ENCODE measurements at places on chromosomes 7 and 10. TPM values are rescaled to one million over a fixed set of nuclear protein-coding genes. Genes with fewer than 3 reads are reported as not detected.

The RTKN2 gene
- 1.00 TPM for total RNA-seq

The EVX1 gene
- under 0.01 TPM for total RNA-seq

The FLNC gene
- total RNA-seq, result 99.0 TPM

The PRLHR gene
- not detected for total RNA-seq

The CALML5 gene
- not detected for total RNA-seq

The EFCAB10 gene
- not detected for total RNA-seq

The EBLN1 gene
- total RNA-seq, result not detected

The NXPH1 gene
- total RNA-seq, result not detected

The THSD7A gene
- 0.55 TPM for total RNA-seq

The GPR15LG gene
- not detected for total RNA-seq

The ZP3 gene
- total RNA-seq, result 2.1 TPM

The CNTNAP2 gene
- total RNA-seq, result 0.09 TPM

The MRLN gene
- not detected for total RNA-seq

The STEAP4 gene
- 4.6 TPM for total RNA-seq

The AUTS2 gene
- total RNA-seq, result 2.3 TPM

The TMEM26 gene
- total RNA-seq, result 0.92 TPM

The AKR1C4 gene
- not detected for total RNA-seq

The MBLAC1 gene
- total RNA-seq, result 2.4 TPM

Data from smooth muscle cell of bladder (primary cell).